ENCODE measurements at places on chromosomes 4 and X.

- no peak for DNase-seq
Measured at GRCh38 chr4:102037566-102037965, 247.0 kb downstream of the BANK1 start.

DNA sequence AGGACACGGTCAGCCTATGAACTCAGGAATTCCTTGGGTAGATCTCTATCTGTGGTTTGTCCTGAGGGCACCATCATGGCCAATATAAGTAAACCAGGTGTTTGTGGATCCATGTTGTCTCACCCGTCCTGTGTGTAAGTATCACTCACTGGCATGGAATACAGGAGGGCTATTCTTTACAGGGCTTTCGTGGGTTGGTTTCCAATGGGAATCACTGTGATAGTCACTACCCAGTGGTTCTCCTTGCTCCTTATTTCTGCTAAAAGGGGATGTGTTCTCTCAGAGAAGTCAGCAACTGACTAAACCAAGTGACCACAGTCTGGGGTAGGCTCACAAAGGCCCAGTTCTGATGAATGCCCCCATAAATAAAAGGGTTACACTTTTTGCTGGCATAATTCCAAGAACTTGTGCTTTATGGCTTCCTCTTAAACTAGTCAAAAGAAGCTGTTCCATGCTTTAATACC is 236.7 kb upstream of the JADE1 start:
- DNase-seq, result no peak

GRCh38 chr4:15893962-15894361 is 44.6 kb downstream of the FGFBP1 start:
- no peak for DNase-seq

DNA sequence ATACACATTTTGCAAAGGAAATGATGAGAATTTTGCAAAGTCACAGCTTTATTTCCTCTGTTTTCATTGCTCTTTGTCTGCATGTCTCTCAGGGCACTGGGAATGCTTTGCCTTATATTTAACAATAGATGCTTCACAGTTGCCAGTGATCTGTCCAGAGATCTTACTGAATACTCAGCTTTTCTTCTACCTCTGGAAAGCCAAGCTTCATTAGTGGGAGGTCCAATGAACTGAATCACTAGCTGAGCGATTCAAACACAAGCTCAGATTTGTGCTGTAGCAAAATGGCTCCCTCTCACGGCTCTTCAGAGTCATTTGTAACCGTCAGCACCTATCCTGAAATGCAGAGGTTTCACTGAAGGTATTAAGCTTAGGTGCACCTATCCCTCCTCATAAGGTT is 138.9 kb downstream of the DCLK2 start:
- DNase-seq, result no peak

- no peak for DNase-seq
Measured at GRCh38 chr4:141021397-141022110, 111.7 kb downstream of the RNF150 start.

DNA sequence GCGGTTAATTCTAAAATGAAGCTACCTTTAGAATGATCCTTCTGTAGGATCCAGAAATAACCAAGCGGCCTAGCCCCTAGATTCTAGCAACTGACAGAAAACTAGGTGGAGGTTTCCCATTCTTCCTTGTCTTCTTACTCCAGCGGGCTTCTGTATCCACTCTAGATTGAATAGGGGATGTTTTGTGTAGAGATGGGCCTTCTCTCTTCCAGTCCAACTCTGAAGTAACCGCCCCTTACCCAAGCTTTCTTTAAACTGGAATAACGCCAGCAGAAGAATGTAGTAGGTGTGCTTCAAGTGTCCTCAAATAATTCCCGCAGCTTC is 386 bp upstream of the TMEM184C start:
- DNase-seq, result no peak

DNA sequence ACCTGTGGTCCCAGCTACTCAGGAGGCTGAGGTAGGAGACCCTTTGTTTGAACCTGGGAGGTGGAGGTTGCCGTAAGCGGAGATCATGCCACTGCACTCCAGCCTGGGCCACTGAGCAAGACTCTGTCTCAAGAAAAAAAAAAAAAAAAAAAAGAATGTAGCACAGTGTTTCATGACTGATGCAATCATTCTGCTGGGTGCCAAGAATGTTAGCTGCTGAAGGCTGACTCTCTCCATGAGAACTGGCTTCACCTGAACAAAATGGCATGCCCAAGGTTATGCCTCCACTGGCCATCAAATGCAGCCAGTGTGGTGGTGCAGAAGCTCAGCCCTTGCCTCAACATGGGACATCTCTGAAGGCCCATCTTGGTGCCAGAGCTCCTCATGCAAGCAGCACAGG is 412.1 kb downstream of the ADAM29 start:
- no peak for DNase-seq

- no peak for DNase-seq
Measured at GRCh38 chr4:98433691-98434090, 172.5 kb downstream of the RAP1GDS1 start.

DNA sequence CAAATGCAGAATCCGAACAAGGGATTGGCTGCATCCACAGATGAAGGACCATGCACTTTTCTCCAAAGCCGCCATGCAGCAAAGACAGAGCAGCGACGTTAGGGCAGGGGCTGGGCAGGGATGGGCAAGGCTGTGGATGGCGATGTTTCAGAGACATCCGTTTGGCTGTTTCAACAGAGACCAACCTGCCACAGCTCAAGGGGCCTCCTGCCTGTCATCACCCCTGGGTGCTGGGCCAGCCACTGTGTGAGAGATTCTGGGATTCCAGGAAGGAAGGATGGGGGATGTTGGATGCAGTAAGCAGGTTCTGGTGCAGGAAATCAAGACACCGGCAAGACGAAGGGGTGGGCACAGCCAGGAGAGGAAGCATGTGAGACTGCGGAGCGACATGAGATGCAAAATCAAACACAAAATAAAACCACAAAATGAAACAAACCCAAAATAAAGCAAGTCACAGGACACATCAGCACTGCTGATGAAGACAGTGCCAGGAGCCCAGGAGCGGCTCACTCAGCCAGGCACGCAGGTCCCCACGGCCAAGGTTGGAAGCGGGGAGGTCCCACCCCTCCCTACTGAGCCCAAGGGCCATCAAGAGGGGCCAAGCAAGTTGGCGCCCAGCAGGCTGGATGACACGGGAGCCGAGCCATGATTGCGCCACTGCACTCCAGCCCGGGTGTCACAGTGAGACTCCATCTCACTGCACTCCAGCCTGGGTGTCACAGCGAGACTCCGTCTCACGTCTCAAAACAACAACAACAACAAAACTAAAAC is 68.1 kb downstream of the FAM53A start:
- no peak for DNase-seq

DNA sequence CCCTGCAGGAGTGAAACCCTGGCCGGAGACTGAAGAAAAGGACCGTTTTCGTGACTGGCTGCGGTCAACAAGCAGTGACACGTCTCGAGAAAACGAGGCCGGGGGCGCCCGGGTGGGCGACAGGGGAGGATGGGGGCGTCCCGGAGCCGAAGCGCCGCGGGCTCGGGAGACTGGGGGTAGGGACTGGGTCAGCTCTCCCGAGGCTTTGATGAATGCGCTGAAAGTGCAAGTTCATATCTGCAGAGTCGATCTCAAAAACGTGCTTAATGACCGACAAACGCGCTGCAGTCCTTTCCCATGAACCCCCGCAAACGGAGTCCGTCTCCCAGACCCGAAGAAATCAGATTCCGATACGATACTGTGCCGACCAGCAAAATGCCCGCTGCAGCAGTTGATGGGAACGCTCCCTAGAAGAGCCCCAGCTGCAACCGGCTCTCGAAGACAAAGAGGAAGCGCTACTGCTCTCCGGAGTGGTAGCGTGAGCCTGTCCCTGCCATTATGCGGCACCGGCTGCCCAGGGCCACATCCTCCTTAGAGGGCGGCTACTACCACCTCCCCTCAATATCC is 806 bp upstream of the CD99L2 start:
- DNase-seq, result no peak

- peak; percentile 59 for DNase-seq
Measured at GRCh38 chr4:40057586-40058091, 989 bp downstream of the N4BP2 start.

GRCh38 chrX:87105131-87105530 is 412.5 kb upstream of the KLHL4 start:
- no peak for DNase-seq

DNA sequence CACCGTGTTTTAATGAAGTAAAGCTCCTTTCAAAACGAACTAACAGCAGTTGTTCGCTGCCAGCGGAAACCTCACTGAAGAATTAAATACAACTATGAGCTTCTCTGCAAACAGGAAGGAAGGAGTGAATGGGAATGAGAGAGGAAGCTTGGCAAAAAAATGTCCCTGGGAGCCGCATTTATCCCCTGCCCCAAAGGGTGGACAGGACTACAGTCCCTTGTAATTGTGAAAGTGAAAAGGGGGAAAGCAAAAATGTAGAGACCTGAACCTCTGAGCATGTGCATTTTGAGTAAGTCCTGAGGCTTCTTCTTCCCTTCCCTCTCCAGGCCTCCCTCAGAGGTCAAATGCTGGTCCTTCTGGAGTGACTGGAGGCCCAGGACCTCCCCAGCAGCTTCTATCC is 53.8 kb upstream of the BMP2K start:
- DNase-seq, result no peak

GRCh38 chr4:8731364-8731763 is 138.8 kb downstream of the CPZ start:
- no peak for DNase-seq

- DNase-seq, result no peak
Measured at GRCh38 chr4:175412161-175412560, 399.9 kb downstream of the GPM6A start.

- no peak for DNase-seq
Measured at GRCh38 chr4:104128850-104129213, 365.9 kb downstream of the CXXC4 start.

- no peak for DNase-seq
Measured at GRCh38 chr4:185666156-185666555, 130.8 kb upstream of the PDLIM3 start.

GRCh38 chrX:65695849-65696449 is 28.5 kb downstream of the MSN start:
- no peak for DNase-seq

DNA sequence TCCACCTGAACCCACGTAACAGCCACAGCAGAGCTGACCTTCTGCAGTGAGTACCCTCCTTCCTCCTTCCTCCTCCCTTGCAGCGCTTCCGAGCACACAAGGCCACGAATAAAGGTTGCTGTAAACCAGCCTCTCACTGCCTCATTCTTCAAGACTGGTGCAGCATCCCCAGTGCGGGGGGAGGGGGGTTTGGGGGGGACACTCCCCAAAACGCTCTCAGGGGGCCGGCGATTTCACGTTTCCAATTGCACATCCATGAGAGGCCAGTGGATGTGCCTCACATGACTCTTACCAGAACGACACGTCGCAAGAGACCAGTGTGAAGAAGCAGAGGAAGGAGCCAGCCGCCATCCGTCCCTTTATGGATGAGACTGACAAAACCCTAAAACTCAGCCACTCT is 5.2 kb downstream of the DHRSX start:
- DNase-seq, result no peak

DNA sequence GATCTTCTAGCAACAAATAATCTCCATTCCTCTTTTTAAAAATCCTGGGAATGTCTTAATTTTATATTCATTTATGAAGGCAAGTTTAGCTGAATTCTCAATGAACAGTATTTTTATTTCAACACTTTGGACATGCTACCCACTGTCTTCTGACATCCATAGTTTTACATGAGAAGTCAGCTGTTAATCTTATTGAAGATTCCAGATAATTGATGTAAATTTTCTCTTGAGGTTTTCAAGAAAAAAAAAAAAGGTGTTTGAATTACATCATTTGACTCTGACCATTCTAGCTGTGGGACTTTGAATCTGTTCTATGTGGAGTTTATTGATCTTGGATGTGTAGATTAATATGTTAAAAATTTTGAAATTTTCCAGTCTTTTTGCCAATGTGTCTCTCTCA is 28.0 kb downstream of the PDHA2 start:
- no peak for DNase-seq

- DNase-seq, result no peak
Measured at GRCh38 chr4:136810626-136811025, 721.7 kb downstream of the PCDH18 start.

DNA sequence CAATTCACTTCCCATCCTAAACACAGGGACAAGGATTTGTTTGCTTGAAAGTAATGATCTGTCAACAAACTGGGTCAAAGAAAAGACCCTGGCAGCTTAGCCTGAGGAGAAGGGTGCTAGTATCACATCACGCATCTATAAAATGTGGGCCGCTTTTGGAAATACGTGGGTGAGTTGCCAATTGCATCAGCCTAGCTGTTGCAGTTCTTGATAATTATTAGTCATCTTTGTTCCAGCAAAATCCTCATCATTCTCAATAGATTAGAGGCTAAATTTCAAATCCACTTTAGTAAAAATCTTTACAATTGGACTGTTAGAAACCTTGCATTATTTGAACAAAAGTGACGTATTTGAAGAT is 33.6 kb upstream of the TAPT1 start:
- DNase-seq, result no peak

- no peak for DNase-seq
Measured at GRCh38 chr4:104868958-104869357, 277.7 kb upstream of the TET2 start.

GRCh38 chrX:12309744-12310076 is 171.4 kb downstream of the FRMPD4 start:
- no peak for DNase-seq

DNA sequence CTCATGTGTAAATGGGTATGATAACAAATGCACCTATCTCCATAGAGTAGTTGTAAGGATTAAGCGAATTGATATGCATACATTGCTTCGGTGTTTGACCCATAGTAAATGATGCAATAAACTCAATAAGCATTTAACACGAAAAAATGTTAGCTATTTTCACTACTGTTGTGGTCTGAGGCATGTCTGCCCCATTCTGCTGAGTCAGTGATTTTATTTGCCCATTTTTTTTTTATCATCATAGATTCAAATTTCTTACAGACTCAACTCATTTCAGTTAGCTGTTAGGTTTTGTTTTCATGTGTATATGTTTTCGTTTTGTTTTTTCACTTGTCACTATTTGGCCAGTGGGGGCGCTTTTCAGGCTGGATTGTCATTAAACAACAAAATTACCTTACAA is 27.8 kb upstream of the ARHGEF9 start:
- no peak for DNase-seq

GRCh38 chr4:174520660-174521059 is 1.6 kb downstream of the HPGD start:
- no peak for DNase-seq

GRCh38 chr4:185341377-185341776 is 54.3 kb downstream of the LRP2BP start:
- DNase-seq, result no peak

- no peak for DNase-seq
Measured at GRCh38 chr4:104756837-104757236, 262.1 kb upstream of the CXXC4 start.

DNA sequence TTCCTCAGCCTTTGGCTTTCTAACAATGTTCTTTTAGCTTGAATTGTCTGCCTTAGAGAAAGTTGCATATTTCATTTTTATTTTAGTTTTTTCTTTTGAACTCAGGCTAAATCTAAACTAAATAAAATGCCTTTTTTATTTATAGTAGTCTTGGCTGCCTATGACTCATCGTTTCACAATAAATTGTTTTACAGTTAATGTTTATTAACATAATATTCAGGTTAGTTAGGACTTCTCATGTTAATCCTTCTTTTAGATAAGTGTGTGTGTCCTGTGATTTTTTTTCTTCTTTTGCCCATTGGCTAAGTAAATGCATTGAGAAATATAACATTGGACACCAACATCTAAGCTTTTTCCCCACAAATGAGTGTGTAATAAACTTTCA is 1.6 kb downstream of the RP2 start:
- DNase-seq, result no peak

GRCh38 chr4:87322754-87323153 is at the start of gene HSD17B13:
Gene HSD17B13, minus strand, starts transcription at chr4:87322882. Its CDS starts 41 bp downstream, at chr4:87322841.
- DNase-seq, result no peak

Measured in H1 (cell line).